ENCODE measurements at places on chromosomes 12 and 14. TPM values are rescaled to one million over a fixed set of nuclear protein-coding genes. Genes with fewer than 3 reads are reported as not detected.

TRIM9 gene
- total RNA-seq, result under 0.01 TPM

EPYC gene
- not detected for total RNA-seq

KANSL2 gene
- total RNA-seq, result 46.4 TPM

CLBA1 gene
- 2.2 TPM for total RNA-seq

GNB3 gene
- total RNA-seq, result 0.72 TPM

MGP gene
- 0.56 TPM for total RNA-seq

CABP1 gene
- 0.83 TPM for total RNA-seq

KLRG1 gene
- 0.56 TPM for total RNA-seq

Data from IMR-90 (cell line).